ENCODE measurements at places on chromosomes 5 and 9. TPM values are rescaled to one million over a fixed set of nuclear protein-coding genes. Genes with fewer than 3 reads are reported as not detected.

Gene ABL1
- total RNA-seq = 21.6 TPM

Gene CDH12
- total RNA-seq = 38.3 TPM

Gene SEMA6A
- total RNA-seq = 15.5 TPM

Gene SLC34A3
- not detected for total RNA-seq

Gene PCA3
- 0.82 TPM for total RNA-seq

Gene NR5A1
- total RNA-seq = not detected

Gene SNCB
- 15.5 TPM for total RNA-seq

Gene F2R
- total RNA-seq = 22.8 TPM

Gene LCN2
- total RNA-seq = not detected

Gene SH2D3C
- 6.1 TPM for total RNA-seq

Gene TMEM215
- 0.82 TPM for total RNA-seq

Gene CCL28
- 0.41 TPM for total RNA-seq

Gene TPM2
- 11.0 TPM for total RNA-seq

DNA sequence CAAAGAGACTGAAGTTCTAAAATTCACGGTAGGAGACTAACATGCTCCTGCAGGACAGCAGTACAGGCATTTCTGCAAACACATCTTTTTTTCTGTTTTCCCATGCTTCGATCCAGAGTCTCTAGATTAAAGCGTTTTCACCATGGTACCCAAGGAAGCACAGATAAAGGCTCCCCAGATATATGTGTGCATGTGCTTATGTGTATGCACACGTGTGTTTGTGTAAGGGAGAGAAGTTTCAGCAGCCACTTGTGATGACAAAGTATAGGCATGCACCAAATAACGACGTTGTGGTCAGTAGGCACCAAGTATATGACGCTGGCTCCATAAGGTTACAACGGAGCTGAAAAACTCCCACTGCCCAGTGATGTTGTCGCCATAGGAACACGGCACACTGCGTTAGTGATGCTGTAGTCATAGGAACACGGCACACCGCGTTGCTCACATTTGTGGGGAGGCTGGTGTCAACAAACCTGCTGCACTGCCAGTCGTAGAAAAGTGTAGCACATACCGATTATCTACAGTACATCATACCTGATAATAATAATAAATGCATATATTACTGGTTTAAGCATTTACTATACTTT is 21.7 kb downstream of the MED10 start:
- DNase-seq = no peak

DNA sequence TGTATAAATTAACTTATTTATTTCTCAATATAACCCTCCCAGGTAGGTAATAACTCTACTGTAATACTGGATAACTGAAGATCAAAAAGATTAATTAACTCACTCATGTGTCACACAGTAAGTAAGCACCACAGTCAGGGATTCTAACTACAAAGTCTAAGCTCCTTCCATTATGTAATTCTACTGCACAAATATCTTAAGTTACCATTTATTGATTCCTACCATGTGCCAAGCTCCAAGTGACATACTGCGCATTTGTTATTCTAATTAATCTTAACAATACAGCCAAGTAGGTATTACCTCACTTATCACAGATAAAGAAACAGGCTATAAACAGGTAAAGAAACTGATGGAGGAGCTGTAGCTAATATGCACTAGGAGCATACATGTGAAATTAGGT is 58.3 kb downstream of the RANBP6 start:
- DNase-seq = no peak

DNA sequence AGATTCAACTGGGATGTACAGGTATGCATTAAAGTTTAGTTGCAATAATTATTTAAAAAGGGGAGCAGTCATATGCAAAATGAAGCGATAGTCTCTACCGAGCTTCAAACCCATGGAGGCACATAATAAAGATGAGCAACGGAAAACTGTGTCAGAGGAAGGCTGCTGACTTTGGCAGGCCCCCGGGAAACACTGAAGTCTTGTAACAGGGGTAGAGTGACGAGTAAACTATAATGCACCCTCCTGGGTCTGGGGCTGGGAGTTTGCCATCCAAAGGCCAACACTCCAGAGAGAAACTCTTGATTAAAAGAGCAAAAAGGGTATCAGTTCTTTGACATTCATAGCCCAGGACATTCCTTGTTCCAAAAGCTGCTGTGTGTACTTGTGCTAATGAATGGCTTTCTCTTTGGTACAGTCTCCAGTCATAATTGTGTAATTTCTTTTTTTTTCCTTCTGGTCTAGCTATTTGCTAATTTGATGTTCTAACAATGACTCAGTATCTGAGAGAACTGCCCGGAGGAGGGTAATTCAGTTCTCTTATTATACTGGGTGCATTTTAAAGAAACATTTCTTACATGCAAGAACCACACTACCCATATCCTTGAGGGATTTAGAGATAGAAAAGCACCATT is 59.2 kb downstream of the TNC start:
- DNase-seq = no peak

DNA sequence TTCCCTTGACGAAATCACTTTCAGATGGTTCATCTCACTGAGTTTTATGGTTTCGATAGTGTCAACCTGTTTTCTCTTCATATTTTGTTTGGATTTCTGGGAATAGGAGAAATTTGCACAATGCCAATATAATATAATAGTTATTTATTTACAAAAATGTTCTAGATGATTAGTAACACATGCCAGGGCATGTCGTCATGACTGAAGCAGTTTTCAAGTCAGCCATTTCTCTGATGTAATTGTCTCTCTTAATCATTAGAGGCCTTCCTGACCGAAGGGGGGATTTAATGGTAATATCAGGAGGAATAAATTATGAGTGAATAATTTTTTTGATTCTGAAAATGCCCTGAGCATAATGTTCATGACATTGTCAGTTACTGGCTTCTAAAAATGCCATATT is 246.5 kb upstream of the ATP10B start:
- DNase-seq = no peak

DNA sequence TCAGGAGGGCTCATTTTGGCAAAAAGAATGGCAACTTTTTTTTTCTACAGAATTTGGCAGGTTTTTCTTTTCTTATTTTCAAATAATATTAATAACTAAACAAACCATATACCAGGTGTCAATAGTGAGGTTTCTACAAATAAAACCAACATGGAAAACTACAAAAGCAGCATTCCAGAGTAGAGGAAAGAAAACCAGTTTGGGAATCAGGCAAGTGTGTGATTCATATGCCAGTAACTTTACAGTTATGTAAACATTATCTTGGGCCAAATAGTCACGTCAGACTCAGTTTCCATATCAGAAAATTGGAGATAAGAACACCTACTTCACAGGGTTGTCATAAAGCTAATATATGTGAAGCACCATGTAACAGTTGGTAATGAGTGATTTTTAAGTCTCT is 51.7 kb downstream of the FBXW11 start:
- DNase-seq = no peak

DNA sequence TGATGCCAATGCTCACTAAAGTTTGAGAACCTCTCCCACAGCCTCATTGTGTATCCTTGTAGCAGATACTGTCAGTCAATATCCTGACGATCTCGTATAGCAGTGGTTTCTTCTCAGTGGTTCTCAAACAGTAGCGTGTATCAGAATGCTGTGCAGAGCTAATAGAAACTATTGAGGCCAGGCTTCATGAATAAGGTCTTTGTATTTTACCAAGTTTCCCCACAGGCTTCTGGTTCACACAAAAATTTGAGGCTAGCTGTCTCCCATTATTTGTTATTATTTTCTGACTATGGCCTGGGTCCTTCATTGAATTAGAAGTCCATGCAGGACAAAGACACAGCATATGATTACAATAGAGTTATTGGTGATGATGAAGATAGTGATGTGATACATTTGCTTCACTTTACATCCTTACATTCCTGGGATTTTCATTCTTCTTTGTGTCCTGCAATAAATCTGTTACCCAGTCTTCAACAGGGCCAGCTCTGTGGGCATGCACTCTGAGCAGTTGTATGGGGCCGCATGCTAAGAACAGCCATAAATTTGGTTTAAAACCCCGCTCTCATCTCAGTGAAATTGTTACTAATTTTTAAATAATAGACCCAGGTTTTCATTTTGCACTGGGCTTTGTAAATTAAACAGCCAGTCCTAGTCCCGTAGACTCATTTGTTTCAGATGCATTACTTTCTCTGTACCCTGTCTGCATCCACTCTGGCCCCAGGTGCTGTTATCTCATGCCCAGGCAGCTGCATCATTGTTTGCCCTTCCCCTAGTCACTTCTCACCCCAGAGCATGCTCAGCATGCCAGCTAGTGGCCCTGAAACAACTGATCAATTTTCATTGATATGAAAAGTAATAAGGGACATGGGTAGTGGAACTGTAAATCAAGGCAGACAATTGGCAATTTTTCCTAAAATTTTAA is 199.9 kb upstream of the PIK3R1 start:
- no peak for DNase-seq

DNA sequence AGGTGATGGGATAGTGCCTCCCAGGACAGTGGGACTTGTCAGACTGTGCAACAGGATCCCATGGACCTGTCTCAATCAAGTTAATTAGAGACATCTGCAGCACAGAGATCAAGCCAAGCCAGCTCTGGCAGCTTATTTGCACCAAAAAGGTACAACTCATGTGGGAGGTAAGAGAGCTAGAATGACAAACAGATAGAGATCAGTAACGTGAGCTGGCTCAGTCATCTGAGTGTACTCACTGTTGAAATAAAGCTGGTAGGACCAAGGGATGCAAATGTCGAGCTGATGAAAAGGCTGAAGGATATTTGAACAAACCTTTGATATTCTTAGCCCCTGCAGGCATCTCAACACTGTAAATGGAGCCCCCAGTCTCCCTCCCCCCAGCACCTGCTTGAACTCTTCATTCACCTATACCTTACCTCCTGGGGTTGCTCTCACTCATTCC is 198.1 kb downstream of the EFNA5 start:
- DNase-seq = no peak

GRCh38 chr5:10469253-10470050 is 27.8 kb downstream of the ROPN1L start:
- DNase-seq = no peak

DNA sequence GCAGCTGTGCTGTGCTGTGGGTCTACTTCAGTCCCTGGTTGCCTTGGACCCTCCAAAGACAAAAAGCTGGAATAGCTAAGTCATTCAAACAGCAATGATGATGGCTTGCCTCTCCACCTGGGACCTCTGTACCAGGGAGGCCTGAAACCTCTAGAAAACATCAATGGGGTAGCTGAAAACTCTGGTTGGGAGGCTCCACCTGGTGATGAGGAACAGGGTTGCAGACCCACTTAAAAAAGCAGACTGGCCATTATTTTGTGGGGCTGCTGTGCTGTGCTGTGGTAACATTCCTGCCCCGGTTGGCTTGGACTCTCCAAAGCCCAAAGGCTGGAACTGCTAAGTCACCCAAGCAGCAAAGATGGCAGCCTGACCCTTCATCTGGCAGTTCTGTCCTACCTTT is 839.3 kb upstream of the ARRDC3 start:
- no peak for DNase-seq

- no peak for DNase-seq
Measured at GRCh38 chr5:2919310-2920018, 168.0 kb upstream of the IRX2 start.

GRCh38 chr9:82558855-82559630 is 503.9 kb downstream of the RASEF start:
- DNase-seq = no peak

- no peak for DNase-seq
Measured at GRCh38 chr9:94857791-94858190, 131.3 kb downstream of the AOPEP start.

DNA sequence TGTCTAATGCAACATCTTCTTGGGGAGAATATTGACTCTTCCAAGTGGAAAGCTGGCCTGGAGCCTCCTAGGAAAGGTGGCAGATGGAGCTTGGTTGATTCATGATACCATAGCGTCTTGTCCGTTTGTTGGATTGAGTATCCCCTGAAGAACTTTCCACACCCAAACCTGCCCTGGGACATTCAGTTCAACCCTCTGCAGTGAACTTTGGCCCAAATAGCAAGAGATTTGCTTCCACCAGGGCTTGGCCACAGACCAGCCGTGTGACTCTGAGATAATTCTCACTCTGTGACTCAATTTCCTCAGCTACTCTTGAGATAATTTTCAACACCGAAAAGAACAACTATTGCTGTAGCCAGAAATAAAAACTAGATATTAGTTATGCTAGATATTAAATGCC is 108.0 kb upstream of the RAD23B start:
- DNase-seq = no peak

- no peak for DNase-seq
Measured at GRCh38 chr5:155332618-155333017, 319.1 kb downstream of the KIF4B start.

DNA sequence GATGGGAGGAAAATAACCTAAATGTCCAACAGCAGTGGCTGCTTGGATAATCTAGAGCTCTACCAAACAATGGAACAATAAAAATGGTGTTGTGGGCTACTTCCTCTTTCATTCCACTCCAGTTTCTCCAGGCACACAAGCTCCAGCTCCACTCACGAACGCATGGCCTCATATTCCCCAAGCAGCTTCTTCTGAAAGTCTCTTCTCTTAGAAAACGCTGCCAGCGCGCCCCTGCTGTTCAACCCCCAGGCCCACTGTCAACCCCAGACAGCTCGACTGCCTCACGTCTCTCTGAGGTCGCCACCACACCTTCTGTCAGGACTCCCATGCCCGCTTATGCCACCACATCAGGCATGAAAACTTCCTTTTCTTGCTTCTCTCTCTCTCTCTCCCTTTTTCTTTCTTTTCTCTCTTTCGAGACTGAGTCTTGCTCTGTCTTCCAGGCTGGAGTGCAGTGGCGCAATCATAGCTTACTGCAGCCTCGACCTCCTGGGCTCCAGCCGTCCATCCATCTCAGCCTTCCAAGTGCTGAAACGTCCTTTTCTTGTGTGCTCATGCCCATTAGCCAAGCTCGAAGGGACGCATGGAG is 16.2 kb downstream of the OR2V2 start:
- no peak for DNase-seq

- DNase-seq = no peak
Measured at GRCh38 chr5:130845049-130845765, 319.8 kb downstream of the HINT1 start.

DNA sequence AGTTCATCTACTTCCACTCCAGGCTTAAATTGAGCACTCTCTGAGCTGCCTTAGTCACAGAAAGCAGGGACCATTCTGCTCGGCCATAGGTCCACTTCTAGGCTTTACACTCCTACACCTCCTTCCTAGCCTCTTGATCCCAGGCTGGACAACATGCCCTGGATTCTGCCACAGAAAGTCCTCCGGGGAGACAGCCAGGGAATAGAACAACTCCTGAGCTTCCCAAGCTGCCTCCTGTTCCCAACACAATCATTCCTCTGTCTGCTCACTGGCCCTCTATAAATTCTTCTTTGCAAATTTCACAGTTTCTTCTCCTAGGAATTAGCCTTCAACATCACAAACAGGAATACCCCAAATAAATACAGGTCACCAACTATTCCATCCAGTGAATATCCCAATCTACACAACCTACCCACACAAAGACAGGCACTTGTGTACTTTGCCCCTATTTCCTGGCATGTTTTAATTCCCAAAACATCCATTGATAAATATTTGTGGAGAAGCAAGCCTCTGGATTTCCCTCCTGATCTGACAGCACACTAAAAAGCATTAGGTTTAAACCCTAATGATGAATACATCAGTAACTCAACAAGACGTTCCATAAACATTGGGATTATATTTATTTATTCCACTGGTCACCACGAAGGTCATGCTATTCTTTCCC is 125.5 kb downstream of the ENC1 start:
- no peak for DNase-seq

- no peak for DNase-seq
Measured at GRCh38 chr5:128673970-128674369, 135.9 kb upstream of the FBN2 start.

All from frontal cortex (tissue), 4 donors.